SIG-M5 (cell line): ENCODE measurements at places on chromosomes 6 and 20.

DNA sequence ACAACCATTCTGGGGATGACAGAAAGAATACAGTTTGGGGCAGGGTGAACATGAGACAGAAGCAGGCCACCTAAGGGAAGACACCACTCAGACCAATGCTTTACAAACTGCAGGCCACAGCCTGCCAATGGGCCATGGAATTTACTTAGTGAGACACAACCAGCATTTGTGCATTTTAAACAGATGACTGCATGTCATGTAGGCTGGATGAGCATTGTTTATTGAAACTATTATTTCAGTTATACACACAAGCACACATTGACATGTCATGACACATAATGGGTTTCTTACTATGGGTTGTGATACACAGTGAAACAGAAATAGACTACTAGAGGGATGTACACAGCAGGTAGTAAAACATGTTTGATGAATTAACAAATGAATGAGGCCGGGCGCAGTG, 8.0 kb downstream of the PGM3 start:
- no peak for DNase-seq

DNA sequence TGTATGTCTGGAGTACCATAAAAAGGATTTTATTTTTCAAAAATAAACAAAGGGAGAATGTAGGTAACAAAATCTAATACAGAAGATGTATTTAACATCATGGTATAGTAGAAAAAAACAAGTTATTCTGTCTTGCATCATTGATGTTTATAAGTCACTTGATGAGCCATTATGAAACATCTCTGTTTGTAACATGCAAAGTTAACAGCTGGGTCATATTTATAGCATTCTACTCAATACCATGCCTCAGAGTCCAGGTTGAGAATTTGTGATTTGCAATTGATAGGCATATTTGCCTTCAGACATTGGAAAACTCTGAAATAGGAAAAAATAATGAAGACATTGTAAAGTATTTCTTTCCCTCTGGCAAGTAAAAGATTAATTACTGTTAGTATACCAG, 52.3 kb upstream of the IL20RA start:
- DNase-seq: no peak

- no peak for DNase-seq
Measured at GRCh38 chr6:147820520-147820919, 312.0 kb downstream of the SAMD5 start.

- no peak for DNase-seq
Measured at GRCh38 chr6:111888928-111889695, 15.9 kb upstream of the FYN start.

- no peak for DNase-seq
Measured at GRCh38 chr20:46694484-46694883, 5.2 kb upstream of the TP53RK start.

- DNase-seq: no peak
Measured at GRCh38 chr6:135097172-135097571, 42.5 kb upstream of the HBS1L start.

DNA sequence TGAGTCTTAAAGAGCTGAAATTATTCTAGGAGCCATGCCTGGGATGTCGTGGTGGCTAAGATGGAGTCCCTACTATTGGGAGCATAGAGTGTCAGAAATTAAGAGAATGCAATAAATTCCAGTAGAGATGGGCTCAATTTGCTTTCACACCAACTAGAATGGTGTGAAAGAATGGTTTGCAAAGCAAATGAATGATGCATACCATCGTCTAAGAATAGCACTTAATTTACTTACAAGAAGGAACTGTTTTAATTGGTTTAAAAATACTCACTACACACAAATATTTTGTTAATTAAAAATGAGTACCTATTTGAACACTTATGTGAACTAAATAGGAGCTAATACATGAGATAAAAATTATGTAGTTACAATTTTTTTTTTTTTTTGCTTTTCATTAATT, 132.6 kb downstream of the GMPR start:
- DNase-seq: no peak

GRCh38 chr6:39876826-39877225, 57.4 kb downstream of the MOCS1 start:
- no peak for DNase-seq

- no peak for DNase-seq
Measured at GRCh38 chr20:15235471-15236198, 898.2 kb upstream of the FLRT3 start.
